GM12865 (cell line): ENCODE measurements at places on chromosomes 4 and X.

- DNase-seq: no peak
Measured at GRCh38 chr4:13653766-13654161, 26.2 kb upstream of the BOD1L1 start.

DNA sequence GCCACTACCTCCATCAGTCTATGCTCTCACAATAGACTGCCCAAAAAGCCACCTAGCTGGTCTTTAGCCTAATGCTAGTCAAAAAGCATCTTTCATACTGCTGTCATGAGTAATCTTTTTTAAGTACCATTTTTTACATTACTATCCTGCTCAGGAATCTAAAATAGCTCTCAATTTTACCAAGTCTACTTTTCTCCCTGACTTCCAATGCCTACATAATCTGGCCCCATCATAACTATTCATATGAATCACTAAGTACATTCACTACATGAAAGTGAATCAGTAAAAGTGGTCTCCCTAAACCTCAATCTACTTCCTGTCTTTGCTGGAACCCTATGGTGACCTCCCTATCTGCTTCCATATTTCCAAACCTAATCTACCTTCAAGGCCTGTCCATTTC, 105.9 kb downstream of the THOC2 start:
- DNase-seq: peak; percentile 1

GRCh38 chr4:135917011-135917410, 1615.3 kb downstream of the PCDH18 start:
- DNase-seq: no peak

- no peak for DNase-seq
Measured at GRCh38 chr4:92031825-92032224, 271.9 kb upstream of the GRID2 start.

- no peak for DNase-seq
Measured at GRCh38 chr4:66991521-66991920, 553.8 kb downstream of the CENPC start.

DNA sequence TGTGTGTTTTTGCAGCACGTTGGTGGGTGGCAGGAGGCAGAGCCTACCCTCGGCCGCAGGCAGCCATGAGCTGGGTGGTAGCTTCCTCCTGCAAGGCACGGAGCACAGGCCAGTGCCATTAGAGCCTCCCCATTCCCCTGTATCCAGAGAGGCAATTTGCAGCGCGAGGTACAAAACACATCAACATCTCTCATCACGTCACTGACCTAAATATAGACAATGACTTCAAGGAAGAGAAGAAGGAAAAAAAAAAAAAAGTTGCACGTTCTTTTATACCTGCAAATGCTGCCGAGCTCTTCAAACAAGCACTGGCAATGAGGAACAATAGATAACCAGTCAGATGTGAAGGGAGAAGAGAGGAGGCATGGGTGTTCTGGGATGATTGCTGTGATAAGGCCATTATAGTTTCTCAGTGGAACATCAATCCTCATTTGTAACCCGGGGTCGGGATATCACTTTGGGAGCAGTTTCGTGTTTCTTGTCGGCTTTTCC, 159.9 kb downstream of the MGST2 start:
- no peak for DNase-seq

DNA sequence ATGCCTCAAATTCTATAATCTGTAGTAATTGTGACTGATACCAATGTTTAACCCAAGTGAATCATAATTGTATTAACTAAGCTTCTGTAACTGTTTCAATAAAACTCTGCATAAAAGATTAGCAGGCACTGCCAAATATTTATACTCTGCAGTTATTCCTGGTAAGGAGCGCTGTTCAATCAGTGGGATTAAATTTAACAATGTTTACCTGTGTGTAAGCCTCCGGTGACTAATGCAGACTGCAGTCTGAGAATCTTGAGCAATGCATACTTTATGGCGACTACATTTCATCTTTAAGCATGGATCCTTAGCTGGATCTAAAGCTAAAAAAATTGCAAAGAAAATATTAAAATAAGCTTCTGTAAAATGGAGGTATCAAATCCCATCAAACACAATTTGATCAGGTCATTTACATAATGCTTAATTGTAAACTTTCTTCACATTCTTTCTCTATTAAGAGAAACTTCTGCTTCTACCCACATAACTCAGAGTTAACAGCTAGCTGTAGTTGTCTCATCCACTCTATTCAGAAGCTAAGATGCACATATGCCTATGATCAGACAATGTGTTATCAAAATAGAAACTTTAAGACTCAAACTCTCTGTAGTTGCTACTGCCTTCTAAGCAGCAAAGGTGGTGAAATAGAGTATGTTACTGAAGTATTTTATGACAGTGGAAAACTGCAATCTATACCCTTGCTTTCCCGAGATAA, 234.0 kb downstream of the SPOCK3 start:
- no peak for DNase-seq

GRCh38 chr4:105327222-105327621, 146.6 kb downstream of the PPA2 start:
- DNase-seq: no peak
